Breast epithelium (tissue), 4 donors: ENCODE measurements at places on chromosomes 16 and 17. TPM values are rescaled to one million over a fixed set of nuclear protein-coding genes. Genes with fewer than 3 reads are reported as not detected.

- no peak for DNase-seq
Observed at GRCh38 chr17:69454051-69454450, 39.6 kb downstream of the MAP2K6 start.

DNA sequence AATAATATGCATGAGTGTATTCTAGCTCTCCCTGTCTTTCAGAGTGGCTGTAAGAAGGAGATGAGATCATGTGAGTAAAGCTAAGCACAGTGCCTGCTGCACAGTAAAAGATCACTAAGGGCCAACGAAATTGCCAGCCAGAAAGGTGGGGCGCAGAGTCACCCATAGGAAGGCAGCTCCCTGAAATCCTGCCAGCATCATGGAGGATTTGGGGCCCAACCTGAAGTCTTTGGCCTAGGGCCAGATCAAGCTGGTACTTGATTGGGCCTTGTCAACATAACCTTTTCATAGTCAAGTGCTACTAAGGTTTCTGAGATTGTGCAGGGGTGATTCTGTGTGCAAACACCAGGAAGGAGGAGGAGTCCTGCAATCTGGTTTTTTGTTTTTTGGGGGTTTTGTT lies 16.5 kb downstream of the SCNN1B start:
- no peak for DNase-seq

DNA sequence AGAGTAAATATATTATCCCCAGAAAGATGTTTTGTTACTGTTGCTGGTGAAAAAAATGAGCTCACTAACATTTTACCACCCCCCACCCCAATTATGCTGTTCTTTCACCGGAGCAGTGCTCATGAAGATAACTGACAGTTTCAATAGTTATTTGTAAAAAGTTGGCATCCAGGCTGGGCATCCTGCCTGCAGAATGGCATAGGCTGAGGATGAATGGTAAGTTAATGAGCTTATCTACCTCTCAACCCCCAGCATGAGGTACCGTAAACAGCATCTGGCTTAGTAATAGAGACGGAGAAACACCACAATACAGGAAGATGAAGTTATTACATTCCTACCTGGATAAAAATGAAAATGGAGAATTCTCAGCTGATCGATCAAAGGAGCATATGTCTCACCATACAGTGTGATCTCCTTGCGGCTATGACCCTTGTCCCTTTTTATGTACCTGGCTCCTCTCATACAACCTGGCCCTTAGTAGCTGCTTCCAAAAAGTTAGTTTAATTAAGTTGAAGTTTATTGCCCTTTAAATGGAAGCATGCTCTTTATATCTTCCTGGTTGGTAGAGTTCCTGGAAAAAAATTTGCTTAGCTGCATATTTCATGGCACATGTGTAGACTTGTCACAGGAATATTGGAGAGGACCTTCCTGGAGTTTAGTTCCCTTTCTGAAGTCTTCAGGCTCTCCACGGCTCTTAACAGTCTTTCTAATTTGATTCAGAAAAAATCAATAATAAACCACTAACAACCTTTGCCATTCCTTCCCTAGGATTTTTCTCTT lies 61.2 kb upstream of the MPHOSPH6 start:
- DNase-seq = no peak

GRCh38 chr16:16150117-16150877 lies 73.0 kb downstream of the ABCC6 start:
- no peak for DNase-seq

DNA sequence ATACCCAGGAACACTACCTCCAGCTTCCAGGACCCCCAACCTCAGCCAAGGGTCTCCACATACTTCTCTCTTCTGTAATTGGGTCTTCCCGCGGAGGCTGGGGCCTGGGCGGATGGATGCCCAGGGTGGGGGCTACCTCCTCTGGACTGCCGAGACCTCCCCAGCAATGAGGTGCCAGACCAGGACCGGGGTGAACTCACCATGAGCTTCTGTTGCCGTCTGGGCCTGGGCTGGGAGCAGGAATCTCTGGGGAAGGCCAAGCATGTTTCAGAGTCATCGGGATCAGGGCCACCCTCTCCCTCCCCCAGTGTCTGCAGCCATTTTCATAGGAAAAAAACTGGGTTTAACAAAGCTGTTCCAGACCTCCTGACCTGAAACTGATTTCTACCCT lies 10.3 kb upstream of the BAHCC1 start:
- DNase-seq = no peak

DNA sequence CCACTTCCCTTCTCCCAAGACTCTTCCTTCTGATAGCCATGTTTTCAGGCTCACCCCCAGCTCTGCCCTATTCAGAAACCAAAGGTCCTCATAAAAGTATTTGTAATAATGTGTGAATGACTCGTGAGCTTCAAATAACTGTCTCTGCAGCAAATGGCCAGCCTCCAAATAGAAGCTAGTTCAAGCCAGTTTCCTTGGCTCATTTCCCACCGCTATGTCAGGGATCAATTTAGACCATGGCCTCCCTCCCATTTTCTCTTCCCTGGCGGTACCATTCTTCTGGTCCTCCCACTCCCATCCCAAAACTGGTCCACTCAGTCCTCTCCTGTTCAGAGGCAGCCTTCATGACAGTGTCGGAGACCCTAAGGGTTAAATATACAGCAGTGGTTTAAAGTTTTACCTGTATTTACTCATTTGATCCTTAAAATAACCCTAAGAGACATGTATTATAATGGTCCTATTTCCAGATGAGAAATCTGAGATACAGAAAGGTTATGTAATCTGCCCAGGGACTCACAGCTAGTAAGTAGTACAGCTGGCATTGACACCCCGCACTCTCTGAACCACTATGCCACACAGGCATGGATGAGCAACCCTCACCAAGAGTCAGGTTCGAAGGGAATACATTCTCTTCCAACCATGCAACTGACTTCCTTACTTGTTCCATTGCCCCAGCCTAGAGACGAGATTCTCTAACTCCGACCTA lies 42.9 kb downstream of the GAS7 start:
- no peak for DNase-seq

- no peak for DNase-seq
Observed at GRCh38 chr16:3938843-3939624, 58.5 kb upstream of the CREBBP start.

- DNase-seq = no peak
Observed at GRCh38 chr16:88347656-88348376, 34.9 kb upstream of the ZNF469 start.

- DNase-seq = no peak
Observed at GRCh38 chr16:31038993-31039392, 5.6 kb downstream of the STX4 start.

GRCh38 chr17:47076171-47076570 lies 97.1 kb upstream of the RPRML start:
- no peak for DNase-seq

DNA sequence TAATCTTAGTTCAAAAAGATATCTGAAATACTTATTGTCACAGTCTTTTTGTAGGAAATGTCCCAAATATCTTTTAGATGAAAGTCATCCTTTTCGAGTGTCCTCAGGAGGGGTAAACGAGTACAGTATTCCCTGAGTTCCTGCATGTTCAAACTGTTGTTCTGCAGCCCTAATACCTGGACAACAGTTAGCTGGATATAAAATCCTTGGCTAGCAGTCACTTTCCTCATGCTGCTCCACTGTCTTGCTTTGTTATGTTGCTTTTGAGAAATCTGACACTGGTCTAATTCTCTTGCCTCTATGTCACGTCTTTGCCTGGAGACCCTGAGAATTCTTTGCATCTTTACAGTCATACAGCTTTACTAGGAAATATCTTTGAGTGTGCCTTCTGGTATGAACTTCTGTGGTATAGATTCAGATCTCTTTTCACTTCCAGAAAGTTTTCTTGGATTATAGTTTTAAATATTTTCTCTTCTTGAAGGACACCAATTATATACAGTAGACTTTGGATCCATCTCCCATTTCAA lies 9.5 kb downstream of the MBTD1 start:
- DNase-seq = no peak

GRCh38 chr16:47713225-47713595 lies 252.1 kb downstream of the PHKB start:
- DNase-seq = no peak

GRCh38 chr16:58324792-58325191 lies 30.0 kb upstream of the PRSS54 start:
- DNase-seq = no peak

DNA sequence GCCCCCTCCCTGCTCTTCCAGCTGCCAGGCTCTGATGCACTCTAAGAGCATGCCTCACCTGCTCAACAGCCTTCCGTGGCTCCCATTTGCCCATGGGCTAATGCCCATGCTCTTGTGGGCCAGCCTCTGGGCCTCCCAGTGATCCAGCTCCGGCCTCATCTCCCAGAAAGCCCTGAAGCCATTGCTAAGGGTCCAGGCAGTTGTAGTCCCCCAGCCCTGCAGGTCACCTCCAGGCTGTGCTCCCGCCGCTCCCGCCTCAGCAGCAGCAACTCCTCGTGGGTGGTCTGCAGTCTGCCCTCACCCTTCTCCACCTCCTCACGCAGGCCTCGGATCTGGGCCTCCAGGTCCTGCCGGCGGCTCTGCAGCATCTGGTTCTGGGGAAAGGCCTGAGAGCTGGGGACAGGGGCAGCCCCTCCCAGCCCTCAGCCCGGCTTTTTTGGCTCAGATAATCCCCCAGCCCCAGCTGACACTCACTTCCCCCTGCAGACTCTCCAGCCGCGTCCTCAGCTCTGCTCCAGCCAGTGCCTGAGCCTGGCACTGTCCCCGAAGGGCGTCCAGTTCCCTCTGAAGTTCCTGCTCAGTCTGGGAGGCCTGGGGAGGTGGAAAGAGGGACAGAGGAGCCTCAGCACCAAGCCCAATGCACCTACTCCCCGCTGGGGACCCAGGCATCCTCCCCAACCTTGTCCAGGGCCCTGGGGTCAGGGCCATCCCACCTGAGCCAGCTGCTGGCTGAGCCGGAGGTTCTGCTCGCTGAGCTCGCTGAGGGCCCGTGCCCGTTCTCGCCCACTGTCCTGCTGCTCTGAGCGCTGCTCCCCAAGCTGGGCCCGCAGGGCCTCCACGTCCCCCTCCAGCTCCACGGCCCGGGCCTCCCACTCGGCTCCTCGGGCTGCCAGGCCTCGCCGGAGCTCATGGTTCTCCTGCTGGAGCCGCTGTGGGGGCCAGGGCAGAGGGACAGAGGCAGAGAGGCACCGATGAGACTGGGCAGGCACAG lies 6.2 kb downstream of the BICDL2 start:
- DNase-seq = no peak

DNA sequence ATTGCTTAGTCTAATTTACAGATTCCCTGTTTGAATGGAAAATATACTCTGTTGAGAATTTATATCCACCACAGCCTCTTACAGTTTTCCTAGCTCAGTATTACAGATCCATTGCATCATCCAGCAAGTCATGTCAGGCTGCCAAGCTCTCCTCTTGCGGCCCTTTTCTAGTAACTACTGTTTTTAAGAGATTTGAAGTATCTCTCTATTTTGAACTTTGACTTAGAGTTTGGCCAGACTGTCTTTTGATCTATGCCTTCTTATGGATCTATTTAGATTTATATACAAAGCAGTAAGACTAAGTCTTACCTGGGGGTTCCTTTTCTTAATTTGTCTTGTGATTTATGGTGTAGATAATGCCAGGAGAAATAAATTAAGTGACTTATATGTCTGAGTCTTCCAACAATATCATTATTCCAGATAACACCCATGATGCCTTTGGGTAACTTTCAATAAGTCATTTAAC lies 53.1 kb upstream of the ABCC11 start:
- DNase-seq = no peak

DNA sequence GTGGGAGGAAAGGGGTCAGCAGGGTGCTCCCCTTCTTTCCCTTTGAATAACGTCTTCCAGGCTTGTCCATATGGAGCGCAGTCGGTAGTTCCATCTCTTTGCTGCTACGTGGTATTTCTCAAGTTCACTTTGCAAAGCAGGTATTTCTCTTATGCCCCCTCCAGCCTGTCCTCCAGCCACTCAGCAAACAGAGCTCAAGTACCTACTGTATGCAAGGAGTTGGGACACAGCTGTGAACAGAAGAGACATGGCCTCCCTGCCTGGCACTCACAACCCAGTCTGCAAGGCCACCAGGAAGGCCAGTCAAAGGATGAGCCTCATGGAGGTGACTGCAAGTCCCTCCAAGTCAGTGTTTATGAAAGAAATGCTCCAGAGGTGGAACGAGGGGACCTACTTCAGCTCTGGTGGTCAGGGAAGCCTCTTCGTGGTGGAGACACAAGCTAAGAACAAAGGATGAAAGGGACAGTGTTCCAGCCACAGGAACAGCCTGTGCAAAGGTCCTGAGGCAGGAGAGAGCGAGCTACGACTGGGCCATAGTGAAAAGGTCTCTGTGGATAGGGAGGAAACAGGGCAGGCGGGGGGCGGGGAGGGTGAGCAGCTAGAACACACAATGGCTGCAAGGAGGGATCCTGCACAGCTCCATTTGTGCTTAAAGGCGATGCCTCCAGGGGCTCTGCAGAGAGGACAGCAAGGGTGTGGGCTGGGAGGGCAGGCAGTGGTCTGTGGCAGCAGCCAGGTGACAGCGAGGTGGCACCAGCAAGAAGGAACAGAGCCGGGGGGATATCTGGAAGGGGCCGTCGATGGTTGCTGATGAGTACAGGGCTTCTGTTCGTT lies 32.6 kb downstream of the PPL start:
- DNase-seq = no peak

The FBXW10 gene
- total RNA-seq = not detected

The C1QTNF1 gene
- 61.9 TPM for total RNA-seq

The CDRT15L2 gene
- total RNA-seq = not detected

The TMEM88 gene
- total RNA-seq = 5.7 TPM

The TBX21 gene
- 1.0 TPM for total RNA-seq

The BCL6B gene
- total RNA-seq = 5.9 TPM
